Activated naive CD8-positive, alpha-beta T cell treated with anti-CD3 and anti-CD28 coated beads for 36 hours (primary cell): ENCODE measurements at places on chromosomes 7 and 10. TPM values are rescaled to one million over a fixed set of nuclear protein-coding genes. Genes with fewer than 3 reads are reported as not detected.

BRI3 gene
- total RNA-seq = 52.3 TPM

HMX2 gene
- not detected for total RNA-seq

CNNM2 gene
- 4.5 TPM for total RNA-seq

TBX20 gene
- total RNA-seq = 0.12 TPM

BRAF gene
- total RNA-seq = 27.0 TPM

DKK1 gene
- not detected for total RNA-seq

MOGAT3 gene
- total RNA-seq = not detected

NPFFR1 gene
- not detected for total RNA-seq

NOS3 gene
- 5.8 TPM for total RNA-seq

FOXI2 gene
- total RNA-seq = not detected

GSTK1 gene
- 137 TPM for total RNA-seq

NODAL gene
- not detected for total RNA-seq

PNLIP gene
- total RNA-seq = not detected

LGI1 gene
- not detected for total RNA-seq

GIMAP4 gene
- total RNA-seq = 72.7 TPM

C10orf90 gene
- not detected for total RNA-seq

DDX21 gene
- total RNA-seq = 308 TPM

SPAM1 gene
- not detected for total RNA-seq

CPVL gene
- not detected for total RNA-seq

TRIM73 gene
- total RNA-seq = 1.1 TPM

CTAGE15 gene
- 0.52 TPM for total RNA-seq

TSC22D4 gene
- total RNA-seq = 83.7 TPM

ITIH5 gene
- total RNA-seq = not detected

ELN gene
- not detected for total RNA-seq

CPXM2 gene
- total RNA-seq = not detected

HIP1 gene
- total RNA-seq = 1.9 TPM

ACSM6 gene
- total RNA-seq = not detected

CALY gene
- not detected for total RNA-seq

ZNF804B gene
- total RNA-seq = not detected

PDK4 gene
- total RNA-seq = not detected

FAM131B gene
- 1.7 TPM for total RNA-seq

TMEM270 gene
- not detected for total RNA-seq

NPTX2 gene
- total RNA-seq = not detected

GTPBP4 gene
- total RNA-seq = 163 TPM

CH25H gene
- 0.16 TPM for total RNA-seq

LRWD1 gene
- total RNA-seq = 20.7 TPM

IFT22 gene
- 6.5 TPM for total RNA-seq

C7orf57 gene
- 1.1 TPM for total RNA-seq

FOXP2 gene
- total RNA-seq = not detected

ASB10 gene
- total RNA-seq = not detected

SH2D4B gene
- total RNA-seq = 0.08 TPM

DIP2C gene
- 0.54 TPM for total RNA-seq

PAX2 gene
- not detected for total RNA-seq

LRRC18 gene
- not detected for total RNA-seq

METTL2B gene
- 59.8 TPM for total RNA-seq

RSU1 gene
- 59.5 TPM for total RNA-seq

CPA2 gene
- total RNA-seq = not detected

CHCHD3 gene
- 85.2 TPM for total RNA-seq

AKR1B15 gene
- total RNA-seq = not detected

PDCD11 gene
- 94.7 TPM for total RNA-seq

CNPY1 gene
- total RNA-seq = not detected

VOPP1 gene
- total RNA-seq = 50.5 TPM

SH2B2 gene
- 3.6 TPM for total RNA-seq

BHLHA15 gene
- 0.76 TPM for total RNA-seq

TBXAS1 gene
- total RNA-seq = 1.8 TPM

PTPN20 gene
- 1.8 TPM for total RNA-seq
